Stimulated activated CD4-positive, alpha-beta T cell treated with anti-CD3 and anti-CD28 coated beads, Interleukin-15, amount 100 ng/mL, for 24 hours (primary cell): ENCODE measurements at places on chromosomes 2 and 18.

GRCh38 chr2:239884051-239884405 is 141.1 kb downstream of the NDUFA10 start:
- no peak for DNase-seq

DNA sequence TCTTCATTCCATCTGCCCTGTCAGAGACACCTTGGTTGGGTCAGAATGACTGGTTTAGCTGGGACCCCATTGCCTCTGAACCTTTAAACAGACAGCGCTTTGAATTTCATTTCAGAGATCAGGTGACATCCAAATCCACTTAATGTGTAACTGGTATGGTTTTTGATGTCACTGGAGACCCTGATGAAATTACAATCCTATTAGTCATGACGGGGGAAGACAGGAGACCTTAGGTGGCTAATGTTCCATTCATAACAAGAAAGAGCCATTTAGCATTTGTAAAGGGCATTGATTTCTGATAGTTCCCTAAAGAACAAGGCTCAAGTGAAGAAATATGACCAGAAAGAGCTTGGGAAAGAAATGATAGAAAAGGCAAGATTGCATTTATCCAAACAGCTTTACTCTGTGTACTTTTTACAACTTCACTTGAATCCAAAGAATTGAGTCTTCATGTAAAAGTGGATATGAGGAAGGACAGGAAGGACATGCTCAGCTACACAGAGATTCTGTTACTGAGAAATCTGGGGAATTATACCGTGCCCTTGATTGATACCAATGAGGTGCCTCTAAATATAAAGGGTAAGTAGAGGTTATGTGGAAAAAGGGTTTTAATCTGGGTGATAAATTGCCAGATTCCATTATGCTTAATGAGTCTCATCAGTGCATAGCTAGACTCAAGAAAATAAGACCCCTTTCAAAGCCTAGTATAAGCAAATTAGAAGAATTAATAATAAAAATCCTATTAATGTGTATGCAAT is 198.2 kb downstream of the NCKAP5 start:
- DNase-seq: no peak

DNA sequence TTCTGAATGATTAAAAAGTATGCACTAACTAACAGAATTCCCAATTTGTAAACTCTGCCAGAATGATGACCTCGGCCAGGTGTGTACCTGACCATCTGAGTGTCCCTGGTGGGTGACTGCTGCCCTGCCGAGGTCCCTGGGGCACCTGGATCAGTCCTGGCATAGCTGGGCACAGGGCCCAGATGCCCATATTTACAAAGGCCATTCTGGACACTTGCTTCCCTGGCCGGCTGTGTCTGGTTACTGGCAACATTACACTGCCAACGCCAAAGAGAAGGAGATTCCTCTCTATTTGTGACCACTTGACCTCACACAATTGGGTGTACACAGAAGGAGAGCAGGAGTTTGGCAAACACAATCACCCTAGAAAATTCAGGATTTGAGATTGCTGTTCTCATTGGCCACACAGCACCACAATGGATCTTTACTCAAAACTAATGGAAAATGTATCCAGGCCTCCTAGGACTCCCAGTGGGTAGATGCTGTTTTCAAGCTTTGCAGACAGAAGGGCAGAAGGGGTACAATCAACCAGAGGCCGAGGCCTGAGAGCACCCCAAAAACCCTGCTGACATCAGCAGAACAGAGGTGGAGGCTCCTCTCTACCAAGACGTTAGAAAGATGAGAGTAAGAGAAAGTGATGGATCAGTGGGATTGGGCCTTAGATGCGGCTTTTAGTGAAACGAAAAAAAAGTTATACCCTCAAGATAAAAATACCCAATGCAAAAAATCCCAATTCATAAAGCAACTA is 58.3 kb upstream of the PXDN start:
- no peak for DNase-seq

DNA sequence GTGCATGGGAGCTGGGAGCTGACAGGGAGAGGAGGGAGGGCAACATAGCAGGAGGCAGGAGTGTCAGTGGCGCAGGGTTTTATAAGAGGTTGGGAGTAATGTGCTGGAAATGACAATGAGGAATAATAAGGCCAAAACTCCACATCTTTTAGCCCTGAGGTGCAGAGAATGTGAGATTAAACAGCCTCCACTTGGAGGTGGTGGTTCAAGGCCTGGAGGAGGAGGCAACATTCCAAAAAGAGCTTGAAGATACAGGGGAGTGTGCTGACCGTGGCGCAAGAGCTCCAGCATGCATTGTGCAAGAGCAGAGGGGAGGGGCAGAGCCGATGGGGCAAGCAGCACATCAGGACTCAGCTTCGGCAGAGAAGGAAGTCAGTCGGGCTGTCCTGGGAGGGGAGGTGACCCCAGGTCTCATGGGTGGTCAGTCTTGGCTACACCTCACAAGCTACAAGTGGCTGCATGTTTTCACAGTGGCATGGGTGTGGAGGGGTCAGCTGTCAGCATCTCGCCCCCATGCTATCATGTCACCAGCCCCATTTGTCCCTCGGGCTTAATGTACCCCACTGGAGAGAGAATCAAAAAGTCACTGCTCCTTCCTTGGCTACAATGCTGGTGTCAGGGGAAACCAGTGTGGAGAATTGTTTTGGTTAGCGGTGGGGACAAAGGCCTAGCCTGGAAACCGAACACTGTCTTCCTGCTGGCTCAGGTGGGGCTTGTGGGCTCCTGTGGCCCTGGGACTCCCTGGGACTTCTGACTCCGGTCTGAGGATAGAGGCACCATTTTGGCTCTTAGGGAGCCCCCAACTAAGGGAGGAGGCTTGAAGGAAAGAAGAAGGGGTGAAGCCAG is 208.0 kb downstream of the ZFP36L2 start:
- DNase-seq: no peak

- DNase-seq: no peak
Observed at GRCh38 chr2:70615222-70615621, 61.6 kb upstream of the TGFA start.

- no peak for DNase-seq
Observed at GRCh38 chr2:1686784-1687105, 57.6 kb downstream of the PXDN start.

DNA sequence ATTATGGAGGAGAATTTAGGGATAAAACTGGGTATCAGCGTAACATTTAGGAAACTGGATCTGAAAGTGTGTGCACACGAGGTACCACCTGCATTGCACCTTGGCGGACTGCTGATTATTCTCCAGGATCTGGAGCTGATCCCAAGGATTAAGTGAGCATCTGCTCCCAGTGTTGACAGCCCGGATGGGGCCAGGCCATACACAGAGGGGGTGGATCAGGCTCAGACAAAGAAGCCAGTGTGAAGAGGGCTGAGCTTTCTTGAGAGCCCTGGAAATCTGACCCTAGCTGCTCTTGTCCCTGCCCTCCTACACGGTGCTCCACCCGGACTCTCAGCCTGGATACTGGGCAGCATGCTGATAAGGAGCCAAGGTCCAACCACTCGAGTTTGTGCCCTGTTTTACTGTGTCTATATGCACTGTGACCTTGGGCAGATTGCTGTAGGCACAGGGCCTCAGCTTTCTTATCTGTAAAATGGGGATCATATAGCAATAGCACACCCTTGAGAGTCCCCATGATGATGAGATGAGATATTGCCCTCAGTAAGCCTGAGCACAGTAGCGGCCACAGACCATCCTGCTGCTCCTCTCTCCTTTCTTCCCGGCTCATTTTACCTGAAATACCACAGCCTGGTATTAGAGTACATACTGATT is 396.8 kb upstream of the CELF4 start:
- DNase-seq: no peak

DNA sequence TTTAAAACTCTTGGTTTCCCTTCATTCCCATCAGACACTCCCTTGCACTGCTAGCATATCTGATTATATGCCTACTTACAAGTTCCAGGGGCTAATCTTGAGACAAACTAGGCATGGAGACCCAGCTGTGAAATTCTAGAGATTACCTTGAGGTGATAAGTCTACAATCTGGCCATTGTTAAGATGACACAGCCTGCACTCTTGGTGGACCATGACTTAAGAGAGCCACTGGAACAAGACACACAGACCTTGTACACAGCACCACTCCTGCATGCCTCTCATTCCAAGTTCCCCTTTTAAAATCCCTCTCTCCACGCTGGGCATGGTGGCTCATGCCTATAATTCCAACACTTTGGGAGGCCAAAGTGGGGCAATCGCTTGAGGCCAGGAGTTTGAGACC is 387.2 kb upstream of the DCC start:
- no peak for DNase-seq

- DNase-seq: no peak
Observed at GRCh38 chr2:136049991-136050920, 64.8 kb upstream of the DARS1 start.

DNA sequence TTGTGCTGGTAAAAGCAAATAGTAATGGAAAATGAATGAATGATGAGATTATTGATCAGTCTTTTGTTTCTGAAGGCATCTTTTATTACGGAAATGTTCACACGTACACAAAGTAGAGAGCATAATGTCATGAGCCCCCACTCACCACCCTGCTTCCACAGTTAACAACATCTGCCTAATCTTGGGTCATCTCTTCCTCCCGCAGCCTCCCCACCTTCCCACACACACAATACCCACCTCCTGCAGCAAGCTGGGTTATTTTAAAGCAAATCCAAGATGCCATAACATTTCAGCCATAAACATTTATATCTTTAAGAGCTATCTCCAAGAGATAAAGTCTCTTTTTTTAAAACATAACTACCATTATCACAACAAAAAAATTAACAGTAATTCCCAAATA is 36.3 kb downstream of the CYP27C1 start:
- DNase-seq: no peak

GRCh38 chr2:72778410-72778809 is 47.4 kb downstream of the EXOC6B start:
- DNase-seq: no peak

DNA sequence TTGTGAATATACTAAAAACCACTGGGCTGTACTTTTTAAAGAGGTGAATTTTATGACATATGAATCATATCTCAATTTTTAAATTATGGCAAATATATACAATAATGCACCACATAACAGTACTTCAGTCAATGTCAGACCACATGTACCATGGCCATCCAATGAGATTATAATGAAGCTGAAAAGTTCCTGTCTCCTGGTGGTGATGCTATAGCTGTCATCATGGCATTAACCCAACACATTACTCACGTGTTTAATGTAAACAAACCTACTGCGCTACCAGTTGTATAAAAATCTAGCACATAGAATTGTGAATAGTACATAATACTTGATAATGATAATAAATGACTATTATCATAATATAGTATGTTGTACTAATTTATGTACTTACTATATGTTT is 77.6 kb upstream of the ID2 start:
- no peak for DNase-seq

DNA sequence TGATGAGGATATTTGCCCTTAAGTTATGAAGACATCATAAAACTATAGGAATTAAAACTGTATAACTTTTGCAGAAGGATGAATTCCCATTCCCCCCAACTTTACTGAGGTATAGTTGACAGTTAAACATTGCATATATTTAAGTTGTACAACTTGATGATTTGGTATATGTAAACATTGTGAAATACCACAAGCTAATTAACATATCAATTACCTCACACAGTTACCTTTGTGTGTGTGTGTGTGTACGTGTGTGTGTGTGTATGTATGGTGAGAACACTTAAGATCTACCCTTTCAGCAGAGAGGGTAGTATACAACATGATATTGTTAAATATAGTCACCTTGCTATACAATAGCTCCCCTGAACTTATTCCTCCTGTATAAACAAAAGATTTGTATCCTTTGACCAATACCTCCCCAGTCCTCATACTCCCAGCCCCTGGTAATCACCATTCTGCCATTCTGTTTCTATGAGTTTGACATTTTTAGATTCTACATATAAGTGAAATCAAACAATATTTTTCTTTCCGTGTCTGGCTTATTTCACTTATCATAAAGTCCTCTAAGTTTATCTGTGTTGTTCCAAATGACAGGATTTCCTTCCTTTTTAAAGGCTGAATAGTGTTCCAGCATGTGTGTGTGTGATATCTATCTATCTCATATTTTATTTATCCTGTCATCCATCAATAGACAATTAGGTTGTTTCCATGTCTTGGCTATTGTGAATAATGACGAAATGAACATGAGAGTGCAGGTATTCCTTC is 48.2 kb upstream of the FAM136A start:
- DNase-seq: no peak

- peak; percentile 39 for DNase-seq
Observed at GRCh38 chr18:62339106-62339988, 14.2 kb downstream of the TNFRSF11A start.

GRCh38 chr2:233164128-233164635 is 87.3 kb upstream of the ATG16L1 start:
- DNase-seq: no peak

DNA sequence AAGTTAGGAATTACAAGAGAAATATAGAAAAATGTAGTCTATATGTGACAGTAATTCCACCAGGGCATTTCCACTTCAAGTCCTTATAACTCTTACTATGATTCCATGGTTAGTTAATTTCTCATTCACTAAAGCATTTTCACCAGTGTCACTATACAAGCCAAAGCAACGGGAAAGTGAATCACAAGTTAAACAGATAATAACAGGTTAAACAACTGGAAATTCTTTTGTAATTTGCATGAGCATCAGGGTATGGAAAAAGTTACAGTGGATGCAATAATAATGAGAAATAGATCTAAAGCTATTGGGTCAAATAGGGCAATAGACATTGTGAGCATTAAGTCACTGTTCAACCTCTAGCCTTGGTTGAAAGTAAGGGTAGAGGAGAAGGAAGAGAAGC is 88.9 kb upstream of the ST6GAL2 start:
- no peak for DNase-seq

DNA sequence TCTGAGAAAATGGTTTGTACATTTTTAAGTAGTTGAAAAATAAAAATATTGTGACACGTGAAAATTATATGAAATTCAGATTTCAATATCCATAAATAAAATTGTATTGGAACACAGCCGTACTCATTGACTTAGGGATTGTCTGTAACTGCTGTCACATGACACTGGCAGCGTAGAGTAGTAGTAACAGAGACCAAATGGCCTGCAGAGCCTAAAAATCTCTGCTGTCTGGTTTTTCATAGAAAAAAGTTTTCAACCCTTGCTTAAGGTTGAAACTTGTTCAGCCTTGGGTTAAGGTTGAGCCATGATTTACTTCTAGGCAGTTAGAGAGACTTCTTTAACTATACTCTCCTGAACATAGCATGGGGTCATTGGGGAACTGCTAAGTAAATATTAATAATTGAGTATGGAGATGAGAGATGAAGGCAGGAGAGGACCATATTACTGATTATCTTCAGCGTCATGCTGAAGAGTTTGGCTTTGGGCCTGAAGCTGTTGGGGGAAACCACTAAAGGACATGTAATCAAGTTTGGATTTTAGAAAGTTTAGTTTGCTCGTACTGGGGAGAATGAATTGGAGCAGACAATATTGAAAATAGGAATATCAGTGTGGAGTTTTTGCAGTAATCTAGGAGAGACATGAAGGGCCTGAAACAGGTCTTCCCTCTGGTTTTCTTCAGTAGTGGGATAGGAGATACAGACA is 16.2 kb downstream of the EML4 start:
- no peak for DNase-seq
